ENCODE measurements at places on chromosomes 11 and 22.

DNA sequence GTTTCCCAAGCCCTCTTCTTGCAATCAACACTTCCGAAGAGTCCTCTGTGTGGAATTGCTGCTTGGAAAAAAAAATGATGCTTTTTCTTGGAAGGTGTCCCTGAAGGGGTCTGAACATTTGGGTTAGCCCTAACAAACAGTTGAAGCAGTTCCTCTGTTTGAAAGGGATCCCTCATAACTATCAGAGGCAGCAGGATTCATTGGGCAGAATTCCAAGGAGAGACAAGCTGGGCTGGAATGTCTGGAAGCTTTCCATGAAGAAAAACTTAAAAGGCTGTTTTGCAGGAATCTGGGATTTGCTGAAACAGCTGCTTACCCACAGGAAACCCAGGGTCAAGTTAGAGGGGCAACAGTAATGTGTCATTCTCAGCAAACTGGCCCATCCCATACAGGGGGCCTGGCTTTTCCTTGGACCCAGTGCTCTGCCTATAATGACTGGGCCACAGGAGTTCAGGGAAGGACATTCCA lies 3.1 kb downstream of the CSNK2A3 start:
- no peak for DNase-seq

- DNase-seq: no peak
These were observed 651.2 kb downstream of the CNTN5 start for GRCh38 chr11:99671808-99672409.

DNA sequence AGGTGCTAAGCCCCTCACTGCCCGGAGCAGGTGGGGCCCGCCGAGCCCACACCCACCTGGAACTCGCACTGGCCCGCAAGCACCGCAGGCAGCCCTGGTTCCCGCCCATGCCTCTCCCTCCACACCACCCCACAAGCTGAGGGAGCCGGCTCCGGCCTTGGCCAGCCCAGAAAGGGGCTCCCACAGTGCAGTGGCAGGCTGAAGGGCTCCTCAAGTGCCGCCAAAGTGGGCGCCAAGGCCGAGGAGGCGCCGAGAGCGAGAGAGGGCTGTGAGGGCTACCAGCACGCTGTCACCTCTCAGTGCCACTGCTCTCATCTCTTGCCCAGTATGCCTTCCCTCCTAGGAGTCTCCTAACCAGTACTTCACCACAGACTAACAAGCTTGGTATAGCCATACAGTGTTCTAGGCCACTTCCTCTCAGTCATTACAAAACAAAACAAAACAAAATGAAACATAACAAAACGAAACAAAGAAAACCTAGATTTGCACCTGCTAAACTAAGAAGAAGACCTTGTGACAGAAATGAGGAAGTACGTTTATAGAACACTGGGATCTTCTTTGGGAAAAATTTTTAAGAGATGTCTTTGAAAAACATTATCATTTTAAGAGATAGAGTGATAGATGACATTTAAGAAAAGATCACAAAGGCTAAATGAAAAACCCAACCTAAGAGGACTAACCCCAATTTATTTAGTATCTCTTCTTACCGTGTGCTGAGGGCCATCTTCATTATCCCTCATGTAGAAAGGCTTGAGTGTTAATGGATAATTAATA lies 47.7 kb upstream of the GAB2 start:
- DNase-seq: no peak

GRCh38 chr11:81224396-81224795 lies 1509.3 kb downstream of the FAM181B start:
- no peak for DNase-seq

- DNase-seq: no peak
These were observed 53.3 kb upstream of the CD44 start for GRCh38 chr11:35085531-35086165.

DNA sequence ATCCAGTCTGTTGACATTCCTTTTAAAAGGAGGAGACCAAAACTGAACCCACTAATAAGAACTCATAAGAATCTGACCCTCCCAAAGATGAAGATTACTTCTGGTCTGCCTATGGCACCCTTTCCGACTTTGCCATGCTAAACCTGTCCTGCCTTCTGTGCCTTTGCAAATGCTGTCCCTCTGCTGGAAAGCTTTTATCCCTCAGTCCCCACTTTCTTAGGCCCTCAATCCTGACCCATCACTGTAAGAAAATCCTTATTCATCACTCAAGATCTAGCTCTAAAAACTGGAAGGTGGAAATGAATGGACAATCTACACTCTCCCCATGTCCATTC lies 10.4 kb downstream of the MPZL3 start:
- no peak for DNase-seq

Measured in hippocampal formation (tissue), 2 donors.